ENCODE measurements at places on chromosomes 5 and 9.
A peak's percentile ranks its signal among the peaks of the same experiment; 100 is the strongest.

- DNase-seq, result no peak
Measured at GRCh38 chr5:11105696-11106095, 344.7 kb upstream of the DAP start.

DNA sequence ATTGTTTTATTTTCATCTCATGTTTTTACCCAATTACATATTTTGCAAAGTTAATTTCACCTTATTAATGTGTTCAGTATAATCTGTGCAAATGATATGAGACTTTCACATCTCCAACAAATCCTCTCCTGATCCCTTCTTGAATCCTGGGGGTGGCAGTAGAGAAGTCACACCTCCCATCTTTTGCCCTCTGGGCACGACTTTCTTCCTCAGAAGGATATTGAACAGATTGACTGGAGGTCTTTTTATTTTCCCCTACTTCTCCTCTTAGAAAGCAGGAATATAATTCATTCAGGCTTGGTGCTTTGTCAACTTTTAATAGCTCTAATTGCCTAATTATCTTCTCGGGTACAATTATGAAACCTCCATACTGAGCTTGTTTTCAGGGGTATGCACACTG, 1037.1 kb upstream of the NUDT12 start:
- no peak for DNase-seq

GRCh38 chr5:131774652-131775367, 22.0 kb downstream of the FNIP1 start:
- no peak for DNase-seq

DNA sequence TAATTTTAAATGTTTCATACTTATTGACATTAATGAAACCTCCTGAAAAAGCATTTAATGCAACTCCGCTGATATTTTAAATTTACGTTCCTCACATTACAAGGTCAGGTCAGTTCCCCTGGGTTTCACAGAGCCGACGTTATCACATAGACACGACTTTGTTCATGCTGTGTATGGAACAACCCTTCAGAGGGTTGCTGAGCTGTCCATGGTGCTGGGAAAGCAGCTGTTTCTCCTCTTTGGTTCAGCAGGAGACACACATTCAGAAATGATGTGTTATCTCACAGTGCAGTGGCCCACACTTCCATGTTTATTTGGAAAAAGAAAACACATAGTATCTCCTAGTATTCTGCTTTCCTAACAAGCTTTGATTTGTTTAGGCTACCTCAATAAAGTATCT, 53.5 kb downstream of the PPP2R2B start:
- DNase-seq, result no peak

DNA sequence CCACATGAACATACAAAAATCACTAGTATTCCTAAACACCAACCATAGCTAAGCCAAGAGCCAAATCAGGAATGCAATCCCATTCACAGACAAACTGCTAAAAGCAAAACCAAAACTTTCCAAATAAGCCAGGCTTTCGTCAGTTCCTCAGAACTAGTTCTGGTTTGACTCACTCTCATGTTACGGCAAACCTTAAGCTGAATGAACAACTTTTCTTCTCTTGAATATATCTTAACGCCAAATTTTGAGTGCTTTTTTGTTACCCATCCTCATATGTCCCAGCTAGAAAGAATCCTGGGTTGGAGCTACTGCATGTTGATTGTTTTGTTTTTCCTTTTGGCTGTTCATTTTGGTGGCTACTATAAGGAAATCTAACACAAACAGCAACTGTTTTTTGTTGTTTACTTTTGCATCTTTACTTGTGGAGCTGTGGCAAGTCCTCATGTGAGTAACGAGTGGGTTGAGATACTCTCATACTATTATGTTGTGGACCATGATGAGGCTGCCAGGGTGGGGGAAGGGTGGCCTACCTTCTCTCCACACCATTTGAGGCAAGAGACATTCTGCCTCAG, at the start of gene PDCD1LG2:
Gene PDCD1LG2, plus strand, starts transcription at position 172 of the 572 bp plus-strand sequence. CDS start 12,016 bp downstream, outside the sequence.
- peak; percentile 44 for DNase-seq

GRCh38 chr5:138459311-138459933, 5.9 kb upstream of the EGR1 start:
- DNase-seq, result peak; percentile 76

GRCh38 chr9:20144197-20144596, 355.4 kb upstream of the SLC24A2 start:
- no peak for DNase-seq

GRCh38 chr9:123044586-123044985, 11.1 kb downstream of the GPR21 start:
- no peak for DNase-seq

DNA sequence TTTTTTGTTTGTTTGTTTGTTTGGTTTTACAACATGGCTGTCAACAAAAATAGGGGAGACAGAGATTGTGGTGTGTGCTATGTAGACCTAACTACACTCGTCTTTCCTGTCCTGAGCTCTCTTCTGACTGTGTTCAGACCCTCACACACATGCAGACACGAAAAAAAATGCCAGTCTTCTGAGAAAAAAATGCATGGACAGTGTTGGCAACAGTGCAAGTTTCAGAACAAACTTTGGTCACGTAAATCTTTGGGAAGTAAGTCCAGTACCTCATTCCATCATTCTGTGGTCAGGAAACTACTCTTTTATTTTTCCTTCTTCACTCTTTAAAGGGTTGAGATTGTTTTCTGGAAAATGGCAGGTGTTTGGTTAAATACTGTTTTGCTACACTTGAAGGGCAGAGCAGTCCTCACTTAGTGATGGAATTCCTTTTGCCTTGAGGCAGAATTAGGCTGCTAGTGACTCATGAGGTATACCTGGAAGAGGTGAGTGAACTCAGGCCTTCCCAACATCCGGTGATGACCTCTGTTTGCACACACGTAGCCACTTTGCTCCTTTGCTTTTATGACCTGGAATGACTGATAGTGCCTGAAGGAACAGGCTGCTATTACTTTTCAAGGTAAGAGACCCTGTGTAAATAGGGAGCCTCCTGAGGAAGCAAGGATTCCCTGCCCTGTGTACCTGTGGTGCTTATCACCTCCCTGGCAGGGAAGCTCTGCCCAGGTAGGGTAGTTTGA, 81.6 kb upstream of the TNFAIP8 start:
- no peak for DNase-seq

DNA sequence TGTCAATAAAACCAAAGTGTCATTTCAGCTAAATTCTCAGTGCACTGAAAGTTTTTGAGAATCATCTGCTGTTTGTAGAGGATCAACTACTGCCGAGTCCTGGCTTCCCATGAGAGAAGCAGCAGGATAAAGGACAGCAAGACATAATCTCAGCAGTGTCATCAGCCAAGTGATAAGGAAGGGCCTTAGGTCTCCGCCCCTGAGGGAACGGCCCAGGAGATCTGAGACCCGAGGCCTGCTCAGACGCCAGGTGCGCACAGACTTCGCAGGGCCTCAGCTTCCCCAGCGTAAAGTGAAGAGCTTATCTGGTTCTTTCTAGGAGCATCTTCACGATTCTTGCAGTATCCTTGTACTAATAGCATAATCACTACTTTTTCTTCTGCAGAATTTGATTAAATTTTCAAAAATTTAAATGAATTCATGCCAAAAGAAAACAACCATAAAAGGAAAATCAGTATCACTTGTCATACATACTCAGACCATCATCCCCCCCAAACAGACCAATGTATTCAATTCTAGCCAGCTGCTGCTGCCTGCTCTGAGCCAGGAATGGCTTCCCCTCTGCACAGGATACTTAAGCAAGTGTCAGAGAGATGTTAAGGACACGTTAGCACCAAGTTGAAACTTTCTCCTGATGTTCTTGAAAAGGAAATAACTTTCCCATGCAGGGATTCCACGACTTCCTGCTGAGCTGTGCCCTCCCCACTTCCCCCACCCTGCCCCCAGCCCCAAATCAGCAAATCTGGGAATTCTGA, 2.2 kb downstream of the GFPT2 start:
- DNase-seq, result no peak

- no peak for DNase-seq
Measured at GRCh38 chr9:28409919-28410318, 836.6 kb upstream of the C9orf72 start.

- no peak for DNase-seq
Measured at GRCh38 chr9:94923326-94924089, 197.0 kb downstream of the AOPEP start.

DNA sequence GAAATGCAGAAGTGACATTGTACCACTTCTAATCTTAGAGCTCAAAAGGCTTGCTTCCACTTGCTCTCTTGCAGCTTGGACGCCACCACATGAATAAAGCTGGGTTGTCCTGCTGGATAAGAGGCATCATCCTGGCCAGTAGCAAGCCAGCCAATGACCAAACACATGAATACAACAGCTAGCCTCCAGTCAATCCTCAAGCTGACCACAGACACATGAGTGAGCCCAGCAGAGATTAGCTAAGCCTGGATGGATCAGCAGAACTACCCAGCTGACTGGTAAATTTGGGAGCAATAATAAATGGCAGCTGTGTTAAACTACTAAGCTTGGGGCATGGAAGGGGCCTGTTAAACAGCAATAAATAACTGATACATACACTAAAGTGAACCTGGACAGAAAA, 121.1 kb upstream of the SLC12A2 start:
- DNase-seq, result no peak

GRCh38 chr5:100731768-100732167, 171.3 kb downstream of the ST8SIA4 start:
- DNase-seq, result no peak

GRCh38 chr9:86469476-86470250, 115.5 kb upstream of the TUT7 start:
- DNase-seq, result no peak

DNA sequence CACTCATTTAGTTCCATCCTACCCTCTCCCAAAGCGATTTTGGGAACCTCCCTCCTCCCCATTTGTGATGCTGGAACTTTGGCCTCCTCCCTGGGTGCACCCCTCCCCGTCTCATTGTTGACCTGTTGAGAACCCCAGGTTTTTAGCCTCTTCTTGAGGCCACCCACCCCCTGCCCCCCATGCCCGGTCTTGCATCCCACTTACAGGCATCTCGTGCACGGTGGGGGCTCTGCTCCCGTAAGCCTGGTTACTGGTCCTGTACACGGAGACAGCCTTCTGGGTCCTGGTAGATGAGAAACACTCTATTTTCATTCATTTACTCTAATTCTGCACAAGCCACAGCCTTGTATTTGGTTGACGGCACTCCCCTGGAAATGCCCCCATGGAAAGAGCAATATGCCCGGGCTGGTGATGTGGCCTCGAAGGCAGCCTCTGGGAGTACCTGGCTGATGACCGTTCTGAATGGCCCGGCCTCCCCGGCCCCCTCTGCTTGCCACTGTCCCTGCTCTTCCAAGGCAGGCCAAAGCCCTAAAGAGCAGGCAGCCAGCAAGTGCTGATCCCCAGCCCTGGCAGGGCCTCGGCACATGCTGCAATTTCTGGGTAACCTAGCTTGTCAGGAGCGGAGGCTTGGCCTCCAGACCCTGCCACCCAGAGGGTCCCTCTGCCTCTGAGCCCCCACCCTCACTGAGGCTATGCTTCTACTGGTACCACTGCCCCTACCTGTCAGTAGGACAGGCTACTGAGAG, 1.9 kb upstream of the MRPS2 start:
- DNase-seq, result no peak

DNA sequence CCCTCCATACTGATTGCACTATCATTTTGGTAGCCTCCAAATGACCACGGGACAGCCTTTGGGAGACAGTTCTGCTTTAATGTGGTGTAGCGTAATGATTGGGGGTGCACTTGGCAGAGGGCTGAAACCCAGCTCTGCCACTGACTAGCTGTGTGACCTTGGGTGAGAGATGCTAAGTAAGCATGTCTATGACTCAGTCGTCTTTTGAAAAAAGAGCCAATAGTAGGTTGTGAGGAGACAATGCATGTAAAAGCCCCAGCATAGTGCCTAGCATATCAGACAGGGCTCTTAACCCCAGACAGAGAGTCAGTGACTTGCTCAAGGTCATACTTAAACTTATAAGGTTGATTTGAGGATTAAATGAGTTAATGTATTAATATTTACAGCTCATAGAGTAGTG, 18.0 kb upstream of the CXCL14 start:
- DNase-seq, result no peak

DNA sequence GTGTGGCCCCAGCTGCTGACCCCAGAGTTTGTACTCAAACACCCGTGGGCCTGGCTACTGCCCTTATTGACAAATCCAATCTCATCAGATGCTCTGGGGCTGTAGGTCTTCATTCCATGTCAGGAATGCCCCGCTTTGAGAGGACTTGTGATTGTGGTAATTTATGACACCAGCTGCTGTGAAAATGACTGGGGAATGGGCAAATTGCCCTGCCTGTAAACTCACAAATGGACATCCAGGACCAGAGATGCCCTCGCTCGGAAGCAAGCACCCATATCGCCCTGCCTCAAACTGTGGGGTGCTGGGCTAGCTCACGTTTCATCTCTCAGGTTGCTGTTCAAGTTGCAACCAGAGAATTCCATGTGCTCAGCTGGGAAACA, 225.9 kb upstream of the MAP3K1 start:
- DNase-seq, result no peak

- no peak for DNase-seq
Measured at GRCh38 chr9:83445703-83446265, 92.4 kb downstream of the FRMD3 start.

DNA sequence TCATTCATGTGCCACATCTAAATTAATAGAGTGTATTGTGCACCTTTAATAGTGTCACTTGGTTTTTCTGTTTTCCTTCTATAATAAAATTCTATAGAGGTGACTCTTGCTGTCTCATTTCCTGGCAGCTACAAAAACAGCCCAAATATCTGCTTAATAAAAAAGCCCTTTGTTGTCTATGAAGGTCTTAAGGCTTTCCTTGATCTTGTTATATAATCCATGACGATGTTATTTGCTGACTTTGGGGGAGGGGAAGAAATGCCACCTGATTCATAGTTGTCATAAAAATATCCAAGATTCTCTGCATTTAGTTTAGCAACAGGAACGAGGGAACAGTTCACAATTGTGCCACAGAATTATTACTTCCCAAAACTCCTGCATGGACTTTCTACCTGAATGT, 31.3 kb downstream of the CPEB4 start:
- no peak for DNase-seq

DNA sequence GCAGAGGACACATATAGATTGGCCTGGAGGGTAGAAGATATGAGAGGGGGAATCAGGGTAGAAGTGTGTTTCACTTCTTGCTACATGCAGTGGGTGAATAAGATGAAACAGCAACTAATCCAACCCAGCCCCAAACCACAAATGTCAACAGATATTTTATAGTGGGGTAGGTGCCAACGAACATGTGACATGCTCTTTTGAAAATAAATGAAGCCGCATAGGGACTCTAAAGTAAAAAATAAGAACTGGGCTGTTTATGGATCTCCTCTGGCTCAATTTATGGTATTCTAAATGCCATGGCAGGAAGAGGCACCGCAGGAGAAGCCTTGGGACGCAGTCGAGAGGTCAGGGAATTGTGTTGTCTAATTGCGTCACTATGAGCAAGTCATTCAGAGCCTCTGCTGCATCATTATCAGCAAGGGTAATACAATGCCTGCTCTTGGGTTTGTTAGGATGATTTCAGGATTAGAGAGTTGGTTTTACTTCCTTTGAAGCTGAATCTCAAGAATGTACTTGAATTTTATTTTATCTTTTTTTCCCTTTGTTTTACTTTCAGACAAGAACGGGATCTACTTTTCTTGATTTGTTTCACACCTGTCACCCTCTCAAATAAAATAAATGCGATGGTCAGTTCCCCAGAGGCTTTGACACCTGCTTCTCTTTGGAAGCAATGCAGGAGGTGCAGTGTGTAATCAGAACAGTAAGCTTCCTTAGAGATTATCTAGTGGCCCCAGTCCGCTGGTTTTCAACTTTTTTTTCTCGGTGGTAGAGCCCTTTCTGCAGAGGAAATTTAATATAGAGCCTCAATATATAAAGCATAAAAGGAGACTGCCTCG, 375.6 kb upstream of the CLINT1 start:
- DNase-seq, result no peak

- DNase-seq, result no peak
Measured at GRCh38 chr9:20650313-20650712, 28.0 kb upstream of the MLLT3 start.
